Islet precursor cell (in vitro differentiated cells): ENCODE measurements at places on chromosomes 6 and 20.
A peak's percentile ranks its signal among the peaks of the same experiment; 100 is the strongest.

DNA sequence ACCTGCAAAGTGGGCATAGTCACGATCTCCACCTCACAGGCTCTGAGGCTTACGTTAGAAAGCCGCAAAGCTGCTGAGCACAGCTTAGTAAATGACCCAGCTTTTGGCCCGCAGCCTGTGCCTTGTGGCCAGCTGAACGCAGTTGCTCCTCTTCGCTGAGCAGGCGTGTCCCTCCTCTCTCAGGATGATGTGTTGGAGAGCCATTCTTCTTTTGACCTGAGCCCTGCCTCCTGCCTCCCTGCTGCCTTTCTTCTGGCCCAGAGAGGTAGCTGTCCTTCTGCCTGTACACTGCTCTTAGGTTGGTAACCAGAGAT lies 47.6 kb upstream of the MYL9 start:
- no peak for DNase-seq

- no peak for DNase-seq
Observed at GRCh38 chr6:134740473-134741199, 209.3 kb downstream of the ALDH8A1 start.

DNA sequence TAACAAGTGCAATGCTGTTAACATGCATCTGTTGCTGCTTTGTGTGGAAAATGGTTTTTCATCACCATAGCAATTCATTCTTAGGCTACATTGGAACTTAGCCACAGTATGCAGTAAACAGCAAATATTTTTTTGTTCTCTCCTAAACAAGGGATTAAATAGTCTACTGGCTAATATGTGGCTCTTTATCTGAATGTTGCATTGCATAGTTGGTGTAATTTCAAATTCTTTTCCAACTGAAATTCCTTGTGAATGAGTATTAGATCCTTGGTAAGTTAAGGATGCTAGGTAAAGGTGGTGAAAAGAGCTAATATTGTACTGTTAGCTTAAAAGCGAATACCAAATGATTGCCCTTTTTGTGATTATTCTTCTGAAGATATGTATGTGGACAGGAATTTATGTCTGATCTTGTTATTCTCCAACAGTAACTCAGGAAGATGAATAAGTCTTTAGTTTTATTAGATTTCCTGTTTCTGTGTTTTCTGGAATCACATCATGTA lies 958 bp downstream of the MLIP start:
- no peak for DNase-seq

DNA sequence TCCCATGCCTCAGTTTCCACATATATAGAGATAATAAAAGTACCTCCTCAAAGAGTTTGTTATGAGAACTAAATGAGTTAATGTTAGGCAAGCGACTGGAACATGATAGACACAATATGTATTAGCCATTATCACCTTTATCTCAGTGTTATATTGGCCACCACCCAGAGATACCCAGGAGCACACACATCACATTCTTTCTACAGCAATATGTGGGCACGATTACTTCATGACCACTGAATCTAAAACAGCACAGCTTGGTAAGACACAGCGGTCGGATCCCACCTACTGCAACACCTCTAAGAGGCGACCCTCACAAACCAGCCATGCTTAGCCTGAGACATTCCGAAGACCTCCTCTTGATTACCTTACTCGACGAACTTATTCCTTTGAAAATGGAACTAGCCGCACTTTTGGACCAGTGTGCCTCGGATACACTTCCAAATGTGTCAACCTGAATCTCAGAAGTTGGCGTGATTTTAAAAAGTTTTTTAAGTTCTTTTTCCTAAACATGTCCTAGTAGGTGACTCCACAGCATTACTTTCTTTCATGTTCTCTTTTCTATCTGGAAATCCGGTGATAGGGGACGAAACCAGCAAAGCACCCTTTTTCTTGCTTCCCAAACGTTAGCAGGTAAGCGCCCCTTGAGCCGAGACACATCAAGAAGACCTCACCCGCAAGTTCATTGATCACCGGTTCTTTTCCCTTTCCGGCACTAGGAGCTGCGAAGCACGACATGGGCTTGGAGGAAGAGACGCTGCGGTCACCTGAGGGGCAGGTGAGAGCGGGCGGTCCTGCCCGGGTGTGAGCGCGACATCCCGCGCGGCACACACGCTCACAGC lies 923 bp downstream of the GMDS start:
- no peak for DNase-seq

- no peak for DNase-seq
Observed at GRCh38 chr6:157151989-157152388, 171.3 kb downstream of the TMEM242 start.

GRCh38 chr20:4607287-4607713 lies 114.4 kb upstream of the PRND start:
- peak; percentile 78 for DNase-seq

DNA sequence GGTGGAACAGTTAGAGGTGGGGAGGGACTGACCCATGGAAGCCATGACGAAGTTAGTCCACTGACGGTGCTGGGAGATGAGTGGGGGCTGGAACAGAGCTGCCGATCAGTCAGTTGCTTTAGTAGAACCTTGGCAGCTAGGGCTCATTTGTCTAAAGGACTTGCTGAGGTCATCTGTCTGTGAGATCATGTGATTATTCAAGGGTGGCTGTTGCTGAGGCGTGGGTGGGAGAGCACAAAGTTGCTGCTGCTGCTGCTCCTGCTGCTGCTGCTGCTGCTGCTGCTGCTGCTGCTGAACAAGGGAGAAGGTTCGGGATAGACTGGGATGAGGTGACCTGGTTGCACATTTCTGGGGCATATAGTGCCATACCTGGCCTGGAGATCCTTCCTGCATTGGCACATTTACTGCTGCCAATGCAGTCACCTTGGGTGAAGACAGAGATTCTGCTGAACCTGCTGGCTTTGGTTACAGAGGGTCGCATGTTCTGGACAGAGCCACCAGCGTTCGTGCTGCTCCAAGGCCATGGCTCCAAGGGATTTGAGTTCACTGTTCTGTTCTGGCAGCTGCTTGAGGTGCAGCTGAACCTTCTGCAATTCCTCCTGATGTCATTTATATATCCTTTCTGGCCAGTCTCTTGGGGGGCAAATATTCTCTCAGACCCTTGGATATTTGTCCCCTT lies 840.5 kb downstream of the HACE1 start:
- DNase-seq = peak; percentile 54

- no peak for DNase-seq
Observed at GRCh38 chr6:25329982-25330381, 50.8 kb downstream of the CARMIL1 start.

DNA sequence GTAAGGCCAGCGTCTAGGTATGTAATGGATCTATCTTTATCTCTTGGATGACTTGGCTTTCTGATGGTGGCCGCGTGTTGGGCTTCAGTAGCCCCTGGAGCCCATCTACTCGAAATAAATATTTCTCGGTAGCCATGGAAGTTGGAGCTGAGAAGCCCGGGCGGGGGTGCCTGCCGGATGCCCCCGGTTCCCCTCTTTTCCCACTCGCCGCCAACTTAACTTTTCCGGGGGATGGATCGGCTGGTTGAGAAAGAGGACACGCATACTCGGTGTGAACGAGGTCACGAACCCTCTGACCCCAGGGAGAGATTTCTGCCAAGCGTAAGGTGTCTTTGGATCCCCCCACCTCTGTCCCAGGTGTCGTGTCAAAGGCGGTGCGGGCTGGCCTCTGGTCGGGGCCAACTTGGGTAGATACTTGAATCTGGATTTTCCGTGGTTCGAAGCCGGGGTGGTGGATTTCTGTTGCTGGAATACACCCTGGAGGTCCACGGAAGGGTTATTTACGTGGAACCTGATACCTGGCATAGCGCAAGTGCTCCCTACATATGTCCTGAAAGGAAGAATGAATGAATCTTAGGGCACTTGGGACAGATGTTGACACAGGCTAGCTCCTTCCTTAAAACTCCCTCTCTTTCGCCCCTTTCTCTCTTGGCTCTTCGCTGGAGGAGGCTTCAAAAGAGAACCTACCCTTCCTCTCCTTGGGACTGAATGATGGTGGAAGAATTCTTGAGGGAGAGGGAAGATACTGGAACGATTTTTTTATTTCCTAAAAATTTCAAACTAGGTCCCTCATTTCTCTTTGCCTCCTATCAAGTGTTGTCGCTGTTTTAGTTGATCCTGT lies 996 bp downstream of the DOK5 start:
- no peak for DNase-seq

DNA sequence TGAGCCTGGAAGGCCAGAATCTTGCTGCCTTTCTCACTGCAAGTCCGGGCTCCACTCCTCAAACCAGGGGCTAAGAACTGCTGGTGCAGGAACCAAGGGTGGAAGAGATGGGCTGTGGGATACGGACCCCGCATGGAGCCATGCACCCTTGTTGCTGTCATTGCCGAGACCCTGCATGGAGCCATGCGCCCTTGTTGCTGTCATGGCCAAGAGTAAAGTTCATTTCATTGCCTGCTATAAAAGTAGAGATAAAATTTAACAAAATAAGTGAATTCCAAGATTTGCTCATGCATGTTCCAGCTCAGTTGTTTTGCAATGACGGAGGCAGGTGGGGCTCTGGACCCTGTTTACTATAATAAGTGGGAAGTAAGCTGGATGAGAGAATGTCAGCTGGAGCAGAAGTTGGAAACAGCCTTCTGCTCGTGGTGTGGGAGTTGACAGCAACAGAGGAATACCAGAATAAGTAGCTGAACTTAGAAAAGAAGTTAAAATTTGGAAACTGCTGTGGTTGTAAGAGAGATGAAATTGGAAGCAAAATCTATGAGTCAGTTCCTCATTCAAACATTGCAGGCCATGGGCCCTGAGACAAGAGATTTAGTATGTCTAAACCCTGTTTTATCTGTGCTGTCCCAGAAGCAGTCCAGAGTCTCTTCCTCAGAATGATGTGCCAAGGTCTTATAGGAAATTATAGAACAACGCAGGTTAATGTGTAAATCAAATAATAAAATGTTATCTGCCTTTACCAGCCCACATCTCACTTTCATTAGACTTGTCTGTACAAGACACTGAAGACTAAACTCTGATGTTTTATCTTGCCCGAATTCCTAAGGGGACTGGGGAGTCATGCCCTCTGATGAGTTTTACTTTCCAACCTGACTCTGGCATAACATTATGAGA lies 15.8 kb upstream of the THBS2 start:
- DNase-seq = peak; percentile 31

- no peak for DNase-seq
Observed at GRCh38 chr6:159959976-159960384, 8.9 kb upstream of the IGF2R start.

- no peak for DNase-seq
Observed at GRCh38 chr6:40958738-40959137, 80.3 kb downstream of the UNC5CL start.

DNA sequence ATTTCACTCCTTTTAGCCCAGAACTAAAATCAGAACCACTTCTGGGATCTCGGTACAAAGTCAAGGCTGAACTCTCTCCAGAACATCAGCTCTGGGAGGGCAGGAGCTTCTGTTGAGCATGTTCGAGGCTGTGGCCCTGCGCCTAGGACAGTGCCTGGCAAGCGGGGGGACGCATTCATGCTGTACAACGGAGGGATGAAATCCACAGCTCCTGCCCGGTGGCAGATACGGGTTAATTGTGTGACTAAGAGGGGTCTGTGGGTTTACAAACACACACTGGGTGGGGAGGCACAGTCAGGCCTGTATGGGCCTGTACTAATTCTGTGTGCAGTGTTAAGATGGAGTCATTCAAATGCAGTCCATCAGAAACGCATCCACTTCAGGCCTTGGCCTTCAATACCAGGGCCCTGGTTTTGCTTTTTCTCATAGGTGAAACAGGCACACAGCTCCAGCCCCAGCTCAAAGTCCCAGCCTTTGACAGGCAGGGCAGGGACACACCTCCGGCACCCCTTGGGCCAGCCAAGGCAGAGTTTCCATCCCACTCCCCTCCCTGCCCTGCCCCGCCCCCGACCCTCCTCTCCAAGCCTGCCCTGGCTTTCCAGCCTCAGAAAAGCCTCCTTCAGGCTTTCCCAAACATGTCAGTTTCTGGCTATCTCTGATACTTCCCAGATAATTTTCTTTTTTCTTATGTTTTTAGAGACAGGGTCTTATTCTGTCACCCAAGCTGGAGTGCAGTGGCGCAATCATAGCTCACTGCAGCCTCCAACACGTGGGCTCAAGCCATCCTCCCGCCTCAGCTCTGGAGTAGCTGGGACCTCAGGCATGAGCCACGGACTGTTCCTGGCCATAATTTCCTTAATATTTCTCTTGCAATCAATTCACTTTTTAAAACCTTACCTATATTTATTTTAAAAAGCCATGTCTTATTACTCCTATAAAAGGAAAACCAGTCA lies 109.8 kb downstream of the SULF2 start:
- DNase-seq = no peak

DNA sequence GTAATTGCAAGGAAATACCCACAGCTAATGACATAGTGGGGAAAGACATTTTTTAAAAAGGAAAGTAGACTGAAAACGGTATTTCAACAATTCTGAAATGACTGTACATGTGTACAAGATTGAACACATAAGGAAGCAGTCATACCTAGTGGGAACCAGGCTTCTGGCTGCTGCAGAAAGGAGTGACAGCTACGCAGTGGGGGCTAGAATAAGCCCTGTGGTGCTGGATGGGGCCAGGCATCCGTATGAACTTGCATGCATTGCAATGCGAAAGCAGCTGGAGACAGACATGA lies 54.9 kb upstream of the GPR31 start:
- no peak for DNase-seq

DNA sequence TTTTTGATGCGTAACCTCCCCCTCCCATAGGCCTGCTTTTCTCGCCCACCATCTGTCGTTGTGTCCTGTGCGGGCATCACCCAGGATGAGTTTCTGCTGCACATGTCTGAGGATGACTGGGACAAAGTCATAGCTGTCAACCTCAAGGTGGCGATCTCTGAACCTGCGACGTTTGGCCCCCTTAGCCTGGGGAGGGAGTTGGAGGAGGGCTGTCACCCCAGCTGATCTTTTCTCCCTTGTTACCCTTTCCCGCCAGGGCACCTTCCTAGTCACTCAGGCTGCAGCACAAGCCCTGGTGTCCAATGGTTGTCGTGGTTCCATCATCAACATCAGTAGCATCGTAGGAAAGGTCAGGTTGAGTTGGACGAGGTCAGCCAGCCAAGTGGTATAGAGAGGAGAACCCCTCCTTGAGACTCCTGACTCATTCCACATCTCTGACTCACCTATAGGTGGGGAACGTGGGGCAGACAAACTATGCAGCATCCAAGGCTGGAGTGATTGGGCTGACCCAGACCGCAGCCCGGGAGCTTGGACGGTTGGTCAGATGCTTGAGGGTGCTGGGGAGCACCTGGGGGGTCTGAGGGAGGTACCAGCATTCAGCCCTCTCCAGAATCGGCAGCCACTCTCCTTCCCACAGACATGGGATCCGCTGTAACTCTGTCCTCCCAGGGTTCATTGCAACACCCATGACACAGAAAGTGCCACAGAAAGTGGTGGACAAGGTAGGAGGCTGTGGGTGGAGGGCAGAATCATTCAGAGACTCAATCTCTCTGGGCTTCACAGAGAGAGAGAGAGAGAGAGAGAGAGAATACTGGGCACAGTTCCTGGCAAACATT lies 954 bp downstream of the HSD17B8 start:
- DNase-seq = peak; percentile 89

GRCh38 chr6:56730663-56731529 lies 88.2 kb upstream of the DST start:
- no peak for DNase-seq

- no peak for DNase-seq
Observed at GRCh38 chr20:22490287-22491193, 93.8 kb downstream of the FOXA2 start.

GRCh38 chr6:139027620-139028182 lies 844 bp upstream of the ABRACL start:
- peak; percentile 74 for DNase-seq

- no peak for DNase-seq
Observed at GRCh38 chr6:3449750-3450305, 7.0 kb downstream of the SLC22A23 start.

GRCh38 chr6:119467488-119468081 lies 118.0 kb upstream of the MAN1A1 start:
- DNase-seq = no peak
